ENCODE measurements at places on chromosomes 3 and 15.
A peak's percentile ranks its signal among the peaks of the same experiment; 100 is the strongest.

DNA sequence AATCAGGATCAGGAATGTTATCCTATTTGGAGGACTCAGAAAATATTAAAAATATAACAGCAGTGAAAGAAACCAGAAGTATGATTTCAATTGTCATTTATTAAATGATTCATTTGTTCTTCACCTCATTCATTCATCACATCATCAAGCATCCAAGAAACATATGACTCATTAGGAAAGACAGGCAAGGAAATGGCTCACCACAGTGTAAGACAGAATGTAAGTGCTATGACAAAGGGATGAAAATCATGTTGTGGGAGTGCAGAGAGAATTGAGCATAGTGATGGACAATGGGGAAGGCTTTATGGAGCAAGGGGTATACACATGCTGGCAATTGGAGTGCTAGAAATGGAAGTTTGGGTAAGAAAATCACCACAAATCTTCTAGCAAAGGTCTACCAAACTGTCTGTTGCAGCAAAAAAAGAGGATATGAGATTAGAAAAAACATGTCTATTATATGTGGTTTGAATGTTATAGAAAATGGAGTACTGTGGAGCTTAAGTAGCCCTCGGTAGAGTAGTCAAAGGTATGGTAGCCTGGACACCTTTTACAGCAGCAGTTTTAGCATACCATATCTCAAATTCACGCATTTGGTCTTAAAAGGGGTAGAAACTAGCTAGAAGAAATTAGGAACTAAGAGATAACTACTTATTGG lies 111.1 kb upstream of the GPR149 start:
- no peaks in the 10 kb centered on the region for H3K27me3 ChIP-seq
- H3K27ac ChIP-seq: no peak overlapping the region
- DNase-seq: no peak
- H3K4me1 ChIP-seq: no peaks in the 10 kb centered on the region

- no peak overlapping the region for H3K27ac ChIP-seq
- no peak overlapping the region for H3K4me3 ChIP-seq
- H3K4me1 ChIP-seq: no peaks in the 10 kb centered on the region
- no peaks in the 10 kb centered on the region for H3K36me3 ChIP-seq
- H3K27me3 ChIP-seq: no peaks in the 10 kb centered on the region
These were observed 16.1 kb upstream of the RARRES1 start for GRCh38 chr3:158748237-158748828.

DNA sequence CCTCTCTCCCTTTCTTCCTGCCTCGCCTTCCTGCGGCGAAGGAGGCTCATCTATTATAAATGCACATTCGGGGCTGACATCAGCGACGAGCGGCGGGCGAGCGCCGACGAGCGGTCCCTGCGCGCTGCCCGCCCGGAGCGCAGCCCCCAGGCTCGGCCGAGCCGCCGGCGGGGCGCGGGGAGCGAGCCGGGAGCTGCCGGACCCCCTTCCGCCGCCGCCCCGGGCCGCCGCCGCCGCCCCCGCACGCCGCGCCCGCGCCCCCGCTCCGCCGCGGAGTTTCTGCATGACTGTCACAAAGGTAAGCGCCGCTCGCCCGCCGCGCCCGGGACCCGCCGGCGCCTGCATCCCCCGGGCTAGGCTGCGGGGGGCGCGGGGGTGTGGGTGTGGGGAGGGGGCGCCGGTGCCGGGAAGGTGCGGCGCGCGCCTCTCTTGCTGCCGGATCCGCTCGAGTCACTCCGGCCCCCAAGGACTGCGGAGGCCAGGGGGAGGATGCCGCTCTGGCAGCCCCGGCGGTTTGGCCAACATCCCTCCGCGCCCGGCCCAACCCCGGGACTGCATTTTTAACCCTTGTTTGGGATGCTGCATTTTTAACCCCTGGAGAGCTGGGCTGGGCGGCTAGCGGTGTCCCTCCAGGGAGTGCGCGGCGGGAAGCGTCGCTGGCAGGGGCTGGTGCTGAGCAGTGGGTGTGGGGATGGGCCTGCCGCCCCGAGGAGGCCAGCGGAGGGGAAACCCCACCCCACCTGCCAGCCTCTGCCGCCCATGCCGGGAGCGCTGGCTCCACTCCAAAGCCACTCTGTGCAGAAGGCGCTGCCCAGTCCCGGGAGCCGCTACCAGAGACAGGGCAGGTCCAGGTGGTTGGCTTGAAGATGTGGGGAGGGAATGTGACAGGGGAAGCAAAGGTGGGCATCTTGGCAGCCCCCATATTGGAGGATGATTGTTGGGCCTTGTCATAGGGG lies at the start of gene CORO2B:
CORO2B (plus strand) TSS at position 14 of the 956 bp plus-strand sequence; CDS start at position 284, 270 bp downstream.
- peaks cover 91% of the 10 kb centered on the region for H3K27me3 ChIP-seq
- H3K4me1 ChIP-seq: peaks cover 6% of the 10 kb centered on the region
- no peak within 1 kb of the TSS for H3K27ac ChIP-seq
- peak within 1 kb of the TSS; percentile 77 for H3K4me3 ChIP-seq
- DNase-seq: no peak

DNA sequence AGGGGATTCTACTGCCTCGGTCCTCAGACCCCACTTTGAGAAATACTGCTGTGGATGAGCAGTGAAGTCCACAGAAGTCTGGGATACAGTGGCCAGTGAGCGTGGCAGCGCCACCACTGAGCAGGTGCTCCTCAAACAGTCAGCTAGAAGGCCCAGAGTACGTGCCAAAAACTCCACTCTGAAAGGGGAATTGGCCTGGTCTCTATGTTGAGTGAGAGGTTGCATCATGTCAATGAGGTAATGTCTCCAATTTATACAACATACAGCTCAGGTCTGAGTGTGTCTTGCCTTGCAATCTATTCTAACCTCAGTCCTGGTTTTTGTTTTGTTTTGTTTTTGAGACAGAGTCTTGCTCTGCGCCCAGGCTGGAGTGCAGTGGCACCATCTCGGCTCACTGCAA lies 53.3 kb upstream of the ETV5 start:
- peaks cover 74% of the 10 kb centered on the region for H3K27me3 ChIP-seq
- peaks cover 4% of the 10 kb centered on the region for H3K36me3 ChIP-seq
- DNase-seq: no peak
- H3K27ac ChIP-seq: no peak overlapping the region
- H3K4me1 ChIP-seq: no peaks in the 10 kb centered on the region
- H3K4me3 ChIP-seq: no peak overlapping the region

DNA sequence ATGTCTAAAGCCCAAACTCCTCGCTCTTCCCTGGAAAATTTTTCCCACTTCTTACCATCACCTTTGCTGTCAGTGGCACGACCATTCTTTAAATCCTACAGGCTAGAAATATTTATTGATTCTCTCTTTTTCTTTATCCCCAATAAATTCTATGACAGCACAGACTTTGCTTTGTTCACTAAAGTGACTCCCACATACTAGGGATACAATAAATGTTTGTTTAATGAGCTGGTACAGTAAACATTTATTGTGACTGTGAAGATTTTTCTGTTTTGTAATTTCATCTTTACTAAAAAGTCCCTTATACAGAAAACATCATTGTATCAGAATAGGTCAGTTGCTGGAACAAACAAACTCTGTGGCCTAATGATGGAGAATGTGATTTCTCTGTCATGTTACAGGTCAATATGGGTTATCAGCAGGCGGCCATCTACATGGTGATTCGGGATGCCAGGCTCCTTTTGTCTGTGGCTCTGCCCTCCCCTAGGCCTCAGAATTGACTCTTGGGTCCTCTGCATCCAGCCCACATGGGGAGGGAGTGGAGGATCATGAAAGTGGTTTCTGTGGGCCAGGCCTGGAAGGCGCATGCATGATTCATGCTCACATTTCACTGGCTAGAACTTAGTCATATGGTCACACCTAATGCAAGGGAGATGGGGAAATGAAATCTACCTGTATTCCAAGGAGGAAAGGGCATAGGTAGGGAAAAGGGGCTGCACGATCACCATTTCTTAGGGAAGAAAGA lies 22.7 kb upstream of the KNG1 start:
- H3K4me3 ChIP-seq: no peak overlapping the region
- no peak for DNase-seq
- no peaks in the 10 kb centered on the region for H3K36me3 ChIP-seq

GRCh38 chr3:52841211-52841980 lies 6.6 kb upstream of the MUSTN1 start:
- DNase-seq: no peak
- H3K36me3 ChIP-seq: peaks cover 17% of the 10 kb centered on the region
- no peaks in the 10 kb centered on the region for H3K27me3 ChIP-seq
- no peak overlapping the region for H3K4me3 ChIP-seq

DNA sequence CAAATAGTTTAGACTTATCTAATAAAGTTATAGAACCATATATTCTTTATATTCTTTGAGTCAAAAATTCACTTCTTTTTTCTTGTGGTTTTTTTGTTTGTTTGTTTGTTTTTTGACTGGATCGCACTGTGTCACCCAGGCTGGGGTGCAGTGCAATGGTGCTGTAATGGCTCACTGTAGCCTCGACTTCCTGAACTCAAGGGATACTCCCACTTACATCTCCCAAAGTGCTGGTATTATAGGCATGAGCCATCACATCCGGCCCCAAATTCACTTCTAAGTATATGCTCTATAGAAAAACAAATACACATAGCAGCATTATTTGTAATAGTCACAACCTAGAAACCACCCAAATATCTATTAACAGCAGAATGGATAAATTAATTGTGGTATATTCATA lies 13.7 kb upstream of the SLTM start:
- no peak for DNase-seq
- H3K36me3 ChIP-seq: peaks cover 3% of the 10 kb centered on the region
- H3K27ac ChIP-seq: no peak overlapping the region

DNA sequence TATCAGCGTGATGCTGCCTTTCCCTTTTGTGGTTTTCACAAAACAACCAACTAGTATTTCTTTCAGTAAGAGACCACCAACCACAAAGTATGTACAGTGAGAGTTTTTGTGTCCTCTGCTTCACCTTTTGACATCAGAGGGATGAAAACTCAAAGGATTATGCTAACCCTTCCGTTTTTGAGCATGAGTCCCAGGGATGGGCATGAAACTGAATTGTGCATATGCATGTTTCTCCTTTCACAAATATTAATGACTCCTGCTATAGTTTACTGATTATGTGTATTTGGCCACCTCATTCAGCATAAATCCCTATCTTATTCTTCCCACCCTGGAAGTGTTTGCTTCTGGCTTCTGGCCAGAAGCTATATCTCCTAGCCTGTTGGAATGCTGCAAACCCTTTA lies 59.2 kb downstream of the RSRC1 start:
- DNase-seq: no peak
- peaks cover 5% of the 10 kb centered on the region for H3K36me3 ChIP-seq
- peaks cover 16% of the 10 kb centered on the region for H3K4me1 ChIP-seq
- no peak overlapping the region for H3K4me3 ChIP-seq
- no peak overlapping the region for H3K27ac ChIP-seq

DNA sequence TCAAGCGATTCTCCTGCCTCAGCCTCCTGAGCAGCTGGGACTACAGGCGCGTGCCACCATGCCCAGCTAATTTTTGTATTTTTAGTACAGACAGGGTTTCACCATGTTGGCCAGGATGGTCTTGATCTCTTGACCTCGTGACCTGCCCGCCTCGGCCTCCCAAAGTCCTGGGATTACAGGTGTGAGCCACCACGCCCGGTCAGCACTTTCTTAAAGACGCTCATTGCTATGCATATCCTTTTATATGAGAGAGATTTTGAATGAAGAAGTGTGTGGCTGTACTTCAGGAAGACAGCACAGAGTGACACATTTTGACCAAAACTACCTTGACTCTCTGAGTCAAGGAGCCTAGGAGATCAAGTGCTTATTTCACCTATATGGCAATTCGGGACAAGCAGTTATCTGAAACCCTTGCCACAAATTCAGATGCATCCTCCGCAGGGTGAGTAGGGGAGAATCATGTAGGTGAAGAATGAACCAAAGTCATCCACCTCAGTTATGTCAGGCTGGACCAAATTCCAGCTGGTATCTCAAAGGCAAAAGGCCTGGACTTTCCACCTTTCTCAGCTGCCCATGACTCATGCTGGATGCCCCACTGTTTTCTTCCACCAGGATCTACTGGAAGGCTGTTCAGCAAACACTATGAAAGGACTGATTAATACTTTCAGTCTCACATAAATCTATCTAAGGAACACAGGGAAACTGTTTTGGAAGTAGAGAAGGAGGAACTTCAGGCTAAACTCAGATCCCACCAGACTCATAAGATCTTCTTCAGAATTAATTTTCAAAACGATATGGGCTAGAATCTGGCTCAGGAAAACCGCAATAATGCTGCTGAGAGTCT lies 31.9 kb downstream of the SUSD5 start:
- no peak for DNase-seq
- H3K36me3 ChIP-seq: no peaks in the 10 kb centered on the region
- H3K4me3 ChIP-seq: no peak overlapping the region
- no peak overlapping the region for H3K27ac ChIP-seq

DNA sequence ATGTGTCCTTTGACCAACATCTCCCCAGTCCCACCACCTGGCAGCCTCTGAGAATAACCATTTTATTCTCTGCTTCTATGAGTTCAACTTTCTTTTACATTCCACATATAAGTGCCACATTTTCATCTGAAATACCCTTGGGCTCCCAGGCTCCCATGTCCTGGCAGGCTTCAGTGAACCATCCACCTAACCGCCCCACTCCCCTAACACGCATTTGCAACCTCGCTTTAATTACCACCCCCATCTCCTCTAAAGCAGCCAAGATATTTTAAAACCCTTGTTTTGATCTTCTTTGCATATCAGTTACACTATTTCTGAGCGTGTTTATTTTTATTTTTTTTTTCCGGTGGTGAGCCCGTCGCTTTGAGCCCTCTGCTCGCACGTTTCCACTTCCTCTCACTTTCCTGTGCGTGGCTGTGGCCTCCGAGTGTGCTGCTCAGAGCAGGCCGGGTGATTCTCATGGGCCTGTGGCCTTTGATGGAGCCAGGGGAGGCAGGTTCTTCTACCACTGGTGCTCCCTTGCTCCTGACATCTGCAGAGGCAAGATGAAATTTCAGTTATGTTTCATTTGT lies 195.4 kb upstream of the LPP start:
- peak overlapping the region; percentile 81 for H3K27ac ChIP-seq
- DNase-seq: peak; percentile 49
- peaks cover 21% of the 10 kb centered on the region for H3K4me1 ChIP-seq
- no peaks in the 10 kb centered on the region for H3K27me3 ChIP-seq
- peak overlapping the region; percentile 70 for H3K4me3 ChIP-seq

DNA sequence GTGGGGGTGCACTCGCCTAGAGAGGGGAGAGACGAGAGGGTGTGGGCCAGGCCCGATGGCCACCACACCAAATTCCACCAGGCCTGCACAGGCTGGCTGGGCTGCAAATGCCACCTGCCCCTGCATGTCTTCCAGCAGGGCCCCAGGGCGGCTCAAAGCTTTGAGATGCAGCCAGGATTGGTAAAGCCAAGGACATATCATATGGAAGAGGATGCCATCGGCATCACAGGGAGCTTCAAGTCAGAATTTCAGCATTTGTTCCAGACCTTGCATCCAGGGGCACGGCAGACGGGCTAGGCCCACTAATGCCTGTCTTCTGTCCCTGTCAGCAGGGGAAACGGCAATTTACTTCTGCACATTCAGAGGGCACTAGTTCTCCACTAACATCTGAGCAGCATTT lies 97.8 kb downstream of the NUP210 start:
- peaks cover 3% of the 10 kb centered on the region for H3K4me1 ChIP-seq
- no peak overlapping the region for H3K4me3 ChIP-seq

DNA sequence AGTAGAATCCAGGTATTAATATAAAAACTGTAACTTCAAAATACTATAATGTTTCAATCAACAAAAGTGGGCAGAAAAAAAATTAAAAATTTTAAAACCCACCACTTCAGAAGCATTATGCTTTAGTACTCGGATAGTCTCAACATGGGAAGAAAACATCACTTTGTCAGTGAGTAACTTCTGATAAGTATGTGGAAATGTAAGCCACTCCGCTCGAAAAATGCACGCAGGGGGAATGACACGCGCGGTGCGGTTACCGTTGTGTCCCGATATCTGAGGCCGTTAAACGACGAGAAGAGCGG lies 656 bp downstream of the NGLY1 start:
- peak overlapping the region; percentile 89 for H3K27ac ChIP-seq
- peaks cover 12% of the 10 kb centered on the region for H3K4me1 ChIP-seq
- H3K4me3 ChIP-seq: peak overlapping the region; percentile 85
- no peak for DNase-seq
- H3K36me3 ChIP-seq: peaks cover 27% of the 10 kb centered on the region
